Muscle of arm (tissue), 14 donors: ENCODE measurements at places on chromosomes 3 and 15.

DNA sequence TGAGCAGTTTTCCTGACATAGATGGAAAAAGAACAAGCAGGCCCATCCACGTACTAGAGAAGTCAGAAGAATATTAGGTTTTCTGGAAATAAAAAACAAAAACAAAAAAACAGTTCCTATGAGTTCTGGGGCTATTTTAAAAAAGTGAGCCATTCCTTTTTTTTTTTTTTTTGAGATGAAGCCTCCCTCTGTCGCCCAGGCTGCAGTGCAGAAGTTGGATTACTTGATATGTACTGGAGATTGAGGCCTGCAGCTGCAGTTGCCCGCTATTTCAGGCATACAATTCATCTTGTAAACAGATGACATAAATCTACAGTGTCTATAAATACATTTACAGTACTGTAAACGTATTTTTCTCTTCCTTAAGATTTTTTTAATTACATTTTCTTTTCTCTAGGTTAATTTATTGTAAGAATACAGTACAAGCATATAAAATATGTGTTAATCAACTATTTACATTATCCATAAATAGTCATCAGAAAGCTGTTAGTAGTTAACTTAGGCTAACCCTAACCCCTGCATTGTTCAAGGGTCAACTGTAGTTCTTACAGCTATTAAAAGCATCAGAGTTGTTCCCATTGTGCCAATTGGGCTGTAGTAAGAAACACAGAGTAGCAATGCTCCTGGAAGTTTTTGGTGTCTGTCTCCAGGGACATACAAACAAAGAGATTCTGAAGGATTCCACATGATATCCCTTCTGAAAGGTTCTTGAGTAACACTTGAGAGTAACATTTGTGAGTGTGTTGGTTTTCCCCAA, 11.2 kb upstream of the ACTL6A start:
- DNase-seq, result no peak

DNA sequence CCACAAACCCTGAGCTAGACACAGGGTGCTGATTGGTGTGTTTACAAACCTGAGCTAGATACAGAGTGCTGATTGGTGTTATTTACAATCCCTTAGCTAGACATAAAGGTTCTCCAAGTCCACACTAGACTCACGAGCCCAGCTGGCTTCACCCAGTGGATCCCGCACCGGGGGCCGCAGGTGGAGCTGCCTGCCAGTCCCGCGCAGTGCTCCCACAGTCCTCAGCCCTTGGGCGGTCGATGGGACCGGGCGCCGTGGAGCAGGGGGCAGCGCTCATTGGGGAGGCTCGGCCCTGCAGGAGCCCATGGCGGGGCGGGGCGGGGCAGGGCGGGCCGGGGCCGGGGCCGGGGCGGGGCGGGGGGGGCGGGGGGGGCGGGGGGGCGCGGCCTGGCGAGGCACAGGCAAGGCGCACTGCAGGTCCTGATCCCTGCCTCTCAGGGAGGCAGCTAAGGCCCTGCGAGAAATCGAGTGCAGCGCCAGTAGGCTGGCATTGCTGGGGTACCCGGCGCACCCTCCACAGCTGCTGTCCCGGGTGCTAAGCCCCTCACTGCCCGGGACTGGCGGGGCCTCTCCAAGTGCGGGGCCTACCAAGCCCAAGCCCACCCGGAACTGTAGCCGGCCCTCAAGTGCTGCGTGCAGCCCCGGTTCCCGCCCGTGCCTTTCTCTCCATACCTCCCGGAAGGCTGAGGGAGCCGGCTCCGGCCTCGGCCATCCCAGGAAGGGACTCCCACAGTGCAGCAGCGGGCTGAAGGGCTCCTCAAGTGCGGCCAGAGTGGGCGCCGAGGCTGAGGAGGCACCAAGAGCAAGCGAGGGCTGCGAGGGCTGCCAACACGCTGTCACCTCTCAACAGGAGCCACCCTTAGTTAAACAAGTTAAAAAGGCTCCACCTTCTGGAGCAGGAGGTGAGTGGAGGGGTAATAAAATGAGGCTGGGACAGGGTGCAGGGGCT, 9.8 kb upstream of the TMEM40 start:
- DNase-seq, result no peak

DNA sequence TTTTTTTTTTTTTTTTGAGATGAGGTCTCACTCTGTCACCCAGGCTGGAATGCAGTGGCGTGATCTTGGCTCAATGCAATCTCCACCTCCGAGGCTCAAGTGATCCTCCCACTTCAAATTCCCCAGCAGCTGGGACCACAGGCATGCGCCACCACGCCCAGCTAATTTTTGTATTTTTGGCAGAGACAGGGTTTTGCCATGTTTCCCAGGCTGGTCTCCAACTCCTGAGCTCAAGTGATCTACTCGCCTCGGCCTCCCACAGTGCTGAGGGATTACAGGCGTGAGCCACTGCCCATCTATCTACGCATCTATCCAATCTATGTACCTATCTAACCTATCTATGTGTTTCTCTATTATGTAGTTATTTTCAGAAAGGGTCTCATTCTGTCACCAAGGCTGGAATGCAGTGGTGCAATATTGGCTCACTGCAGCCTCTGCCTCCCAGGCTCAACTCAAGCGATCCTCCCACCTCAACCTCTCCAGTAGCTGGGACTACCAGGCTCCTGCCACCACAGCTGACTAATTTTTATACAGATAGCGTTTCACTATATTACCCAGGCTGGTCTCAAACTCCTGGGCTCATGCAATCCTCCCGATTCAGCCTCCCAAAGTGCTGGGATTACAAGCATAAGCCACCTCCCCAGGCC, 20.2 kb upstream of the GPX1 start:
- no peak for DNase-seq

DNA sequence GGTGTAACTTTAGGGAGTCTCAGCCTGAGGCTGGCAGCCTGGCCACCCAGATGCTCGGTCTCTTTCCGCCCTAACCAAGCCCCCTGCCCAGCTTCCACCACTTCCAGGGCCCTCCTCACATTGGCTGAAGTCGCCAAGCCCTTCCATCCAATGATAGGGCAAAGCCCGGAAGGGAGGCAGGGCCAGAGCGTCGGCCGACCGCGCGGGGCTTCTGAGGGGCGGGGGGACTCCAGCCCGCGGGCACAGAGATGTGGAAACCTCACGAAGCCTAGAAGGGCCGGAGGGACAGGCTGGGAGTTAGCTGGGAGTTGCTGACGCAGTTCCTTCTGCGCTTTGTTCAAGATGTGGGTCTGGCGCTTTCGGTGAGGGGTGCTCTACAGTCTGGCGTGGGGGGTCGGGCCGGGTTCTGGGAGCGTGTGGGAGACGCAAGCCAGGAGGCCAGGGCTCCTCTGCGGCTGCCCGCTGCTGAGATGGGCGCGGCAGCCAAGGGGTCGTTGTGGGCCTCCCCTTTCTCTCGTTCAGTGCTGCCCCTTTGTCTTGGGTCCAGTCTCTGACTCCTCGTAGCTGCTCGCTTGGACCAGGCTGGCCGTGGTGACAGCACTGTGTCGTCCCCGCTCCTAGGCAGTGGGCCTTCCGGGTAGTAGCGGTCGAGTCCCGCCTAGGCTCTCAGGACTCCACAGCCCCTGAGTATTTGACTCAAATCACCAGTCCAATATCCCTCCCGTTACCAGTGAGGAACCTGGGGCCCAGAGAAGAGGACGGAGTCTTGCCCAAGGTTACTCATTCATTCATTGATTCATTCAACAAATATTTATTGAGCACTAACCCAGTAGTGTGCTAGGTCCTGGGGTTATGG, at the start of gene ZNF660:
TSS of gene ZNF660 (plus strand) at position 319 of the 856 bp plus-strand sequence. CDS start 9,230 bp downstream, outside the sequence.
- DNase-seq, result peak; percentile 81

DNA sequence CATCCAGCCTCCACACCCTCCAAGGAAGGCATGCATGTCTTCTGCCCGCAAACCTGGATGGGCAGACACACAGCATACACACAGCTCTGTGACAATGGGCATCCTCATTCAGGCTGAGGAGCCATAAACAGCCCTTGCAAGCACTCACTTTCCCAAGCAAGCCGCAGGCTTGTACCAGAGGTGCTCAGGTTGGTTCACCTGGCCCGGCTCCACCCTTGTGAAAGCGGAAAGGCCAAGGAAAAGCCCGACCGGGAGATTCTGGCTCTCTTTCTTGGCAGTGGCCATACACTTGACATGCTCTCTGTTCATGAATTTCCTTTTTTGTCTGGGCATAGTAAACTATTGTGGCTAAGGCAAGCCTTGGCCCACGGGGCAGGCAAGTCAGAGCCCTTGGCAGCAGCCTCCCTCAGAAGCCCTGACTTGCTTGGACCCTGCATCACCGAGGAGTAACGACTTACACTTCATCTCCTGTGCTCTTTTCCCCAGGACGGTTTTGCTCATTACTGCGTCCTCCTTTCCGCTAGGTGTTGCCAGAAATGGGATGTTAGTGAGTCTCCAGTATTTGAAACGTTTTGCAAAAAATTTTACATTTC, 74.6 kb upstream of the BNC1 start:
- no peak for DNase-seq

- DNase-seq, result no peak
Observed at GRCh38 chr3:50008931-50009330, 69.0 kb downstream of the RBM6 start.

- DNase-seq, result no peak
Observed at GRCh38 chr3:7536921-7537320, 676.0 kb downstream of the GRM7 start.

GRCh38 chr3:170107941-170108340, 70.1 kb downstream of the GPR160 start:
- no peak for DNase-seq

DNA sequence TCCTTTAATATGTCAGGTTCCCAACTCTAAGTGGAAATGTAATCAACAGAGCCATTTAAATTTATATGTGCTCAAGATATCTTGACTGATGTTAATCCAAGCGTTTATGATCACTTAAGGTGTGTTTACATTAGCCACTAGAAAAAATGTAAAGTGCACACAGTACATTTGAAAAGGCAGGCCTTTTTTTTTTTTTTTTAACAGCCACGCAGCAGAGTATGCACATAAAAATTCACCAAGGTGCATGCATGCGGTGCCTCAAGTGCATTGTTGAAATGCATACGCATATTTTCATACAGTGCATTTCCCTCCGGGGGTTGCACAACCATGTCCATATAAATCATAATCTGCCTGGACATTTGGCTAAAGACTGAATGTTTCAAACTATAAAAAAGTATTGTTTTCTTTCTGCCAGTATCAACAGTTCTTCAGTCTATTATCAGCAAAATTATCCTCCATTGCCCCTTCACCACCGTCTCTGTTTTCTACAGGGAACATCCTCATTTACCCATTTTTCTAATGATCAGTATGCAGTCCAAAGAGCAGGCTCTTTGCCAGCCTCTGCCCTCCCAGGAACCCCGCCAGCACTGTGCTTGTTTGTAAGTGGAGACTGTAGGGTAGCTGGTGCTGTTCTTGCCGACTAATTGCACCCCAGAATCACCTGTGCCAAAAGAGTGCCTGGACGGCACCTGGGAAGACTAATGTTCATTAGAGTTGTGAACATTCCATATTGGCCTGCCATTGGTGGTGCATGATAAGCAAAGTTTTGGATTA, 611.2 kb upstream of the CFAP20DC start:
- no peak for DNase-seq

GRCh38 chr15:75229191-75230015, 27.7 kb downstream of the C15orf39 start:
- no peak for DNase-seq

DNA sequence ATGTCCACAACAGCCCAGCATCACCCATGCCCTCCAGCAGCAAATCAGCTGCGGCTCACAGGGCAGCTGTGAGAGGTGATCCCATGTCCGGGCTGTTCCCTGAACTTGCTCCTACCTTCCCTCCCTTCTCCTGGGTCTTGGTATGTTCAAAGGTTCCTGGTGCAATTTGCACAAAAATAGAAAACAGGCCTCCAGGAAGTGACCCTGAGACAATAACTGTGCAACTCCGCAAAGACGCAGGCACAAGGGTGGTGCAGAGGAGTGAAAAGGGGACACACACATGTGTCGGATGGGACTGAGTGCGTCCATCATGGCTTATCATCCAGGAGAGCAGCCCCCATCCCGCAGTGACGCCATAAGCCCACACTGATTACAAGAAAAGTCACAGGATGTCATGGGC, 16.3 kb downstream of the PLXND1 start:
- no peak for DNase-seq

- DNase-seq, result no peak
Observed at GRCh38 chr15:52150871-52151270, 38.3 kb upstream of the BCL2L10 start.

DNA sequence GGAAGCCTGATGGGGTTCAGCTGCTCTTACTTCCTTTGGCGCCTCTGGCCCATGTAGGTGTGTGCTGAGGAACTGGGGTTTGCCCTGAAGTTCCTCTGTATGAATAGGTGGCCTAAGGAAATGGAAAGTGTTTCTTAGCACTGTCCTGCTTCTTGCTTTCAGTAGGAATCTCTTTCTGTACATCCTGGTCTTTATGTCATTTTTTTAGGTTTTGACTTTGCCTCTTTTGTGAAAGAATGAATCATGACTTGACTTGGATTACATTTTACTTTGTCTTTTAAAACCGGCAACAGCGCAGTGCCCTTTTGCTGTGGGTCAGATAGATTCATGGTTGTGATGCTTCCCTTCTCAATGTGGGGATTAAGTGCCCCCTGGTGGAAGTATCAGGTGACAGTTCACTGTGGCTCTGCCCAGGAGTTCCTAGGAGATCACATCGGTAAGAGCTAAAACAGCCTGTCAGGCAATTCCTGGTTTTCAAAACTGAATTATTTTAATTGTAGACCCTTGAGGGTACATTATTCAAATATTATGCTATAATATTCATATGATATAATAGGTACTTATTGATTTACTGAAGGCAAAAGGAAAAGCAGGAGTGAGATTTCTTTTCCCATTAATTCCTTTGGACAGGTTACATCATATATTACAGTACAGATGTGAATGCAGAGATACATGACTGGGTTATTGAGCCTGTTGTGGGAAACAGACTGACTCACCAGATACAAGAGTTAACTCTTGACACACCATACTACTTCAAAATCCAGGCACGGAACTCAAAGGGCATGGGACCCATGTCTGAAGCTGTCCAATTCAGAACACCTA, 95.4 kb downstream of the HCN4 start:
- DNase-seq, result peak; percentile 57

GRCh38 chr3:78880603-78881461, 887.0 kb downstream of the ROBO1 start:
- peak; percentile 83 for DNase-seq

- peak; percentile 88 for DNase-seq
Observed at GRCh38 chr15:98800437-98801233, 152.3 kb downstream of the IGF1R start.

DNA sequence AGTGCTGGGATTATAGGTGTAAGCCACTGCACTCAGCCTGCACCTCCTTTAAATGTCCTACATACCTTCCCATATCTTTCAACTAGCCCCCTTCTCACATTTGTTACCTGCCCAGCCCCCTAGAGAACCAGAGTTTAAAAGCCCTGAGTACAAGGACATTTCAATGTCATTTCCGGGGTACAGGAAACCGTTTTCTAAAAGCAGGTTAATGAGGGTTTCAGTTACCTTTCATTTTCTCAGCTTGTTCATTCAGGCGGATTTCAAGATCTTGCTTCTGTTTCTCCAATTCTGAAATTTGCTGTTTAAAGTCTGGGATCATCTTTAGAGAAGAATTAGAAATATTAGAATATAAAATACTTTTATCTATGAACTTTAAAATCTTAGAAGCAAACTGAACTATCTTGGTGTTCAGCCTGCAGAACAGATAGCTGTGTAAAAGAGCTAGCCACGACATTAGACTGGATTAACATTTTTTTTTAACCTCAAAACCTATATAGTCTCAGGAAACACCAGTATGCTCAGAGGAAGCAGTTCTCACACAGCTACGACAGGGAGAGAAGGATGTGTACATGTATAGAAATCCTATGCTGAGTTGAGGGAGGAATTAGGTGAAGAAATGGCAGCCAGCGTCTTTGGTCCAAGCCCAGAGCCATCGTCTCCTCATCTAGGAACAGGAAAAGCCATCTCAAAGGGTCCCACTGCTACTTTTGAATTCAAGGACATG, 29.9 kb upstream of the GNB5 start:
- DNase-seq, result no peak
